DMS79 (cell line): ENCODE measurements at places on chromosomes 13 and 19.

GRCh38 chr19:31943778-31944177 is 401.6 kb upstream of the ZNF507 start:
- DNase-seq = no peak

GRCh38 chr13:114152285-114152645 is 19.8 kb upstream of the RASA3 start:
- no peak for DNase-seq

DNA sequence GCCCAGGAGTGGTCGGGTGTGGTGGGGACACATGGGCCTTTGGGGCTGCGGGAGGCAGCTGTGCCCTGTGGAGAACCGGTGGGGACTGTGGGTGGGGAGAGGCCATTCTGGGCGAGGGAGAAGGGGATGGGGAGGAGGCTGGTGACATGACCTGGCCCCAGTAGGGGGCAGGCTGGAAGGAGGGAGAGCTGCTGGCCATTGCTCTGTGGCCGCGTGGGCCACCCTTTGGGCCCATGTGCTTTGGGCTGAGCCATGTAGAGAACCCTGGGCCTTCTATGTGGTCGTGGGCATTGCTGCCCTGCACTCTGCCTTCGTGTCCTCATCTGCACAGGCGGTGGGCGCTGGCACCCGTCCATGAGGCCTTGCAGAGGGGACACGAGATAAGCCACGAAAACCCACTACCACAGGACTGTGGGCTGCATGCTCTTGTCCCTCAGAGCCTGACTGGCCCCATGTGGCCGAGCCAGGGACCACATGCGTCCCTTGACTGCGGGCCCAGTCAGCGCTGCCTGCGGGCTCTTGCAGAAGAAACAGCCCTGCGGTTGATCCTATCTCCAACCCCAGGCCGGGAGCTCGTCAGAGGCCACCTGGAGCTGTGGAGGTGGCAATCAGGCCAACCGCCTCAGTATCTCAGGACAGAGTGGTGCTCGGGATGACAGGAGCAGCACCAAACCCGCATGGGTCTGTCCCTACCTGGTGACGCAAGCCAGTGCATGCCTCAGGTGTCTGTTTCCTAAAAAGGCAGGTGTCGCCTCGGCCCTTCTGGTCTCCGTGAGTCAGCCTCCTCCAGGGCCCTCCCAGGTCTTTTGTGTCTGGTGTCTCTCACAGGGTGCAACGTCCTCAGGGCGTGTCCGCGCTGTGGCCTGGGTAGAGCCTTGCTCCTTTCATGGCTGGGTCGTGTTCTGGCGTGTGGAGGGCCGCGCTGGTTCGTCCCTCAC is 14.3 kb downstream of the FZR1 start:
- DNase-seq = no peak

- DNase-seq = no peak
Observed at GRCh38 chr13:114111577-114111976, 20.8 kb downstream of the RASA3 start.

DNA sequence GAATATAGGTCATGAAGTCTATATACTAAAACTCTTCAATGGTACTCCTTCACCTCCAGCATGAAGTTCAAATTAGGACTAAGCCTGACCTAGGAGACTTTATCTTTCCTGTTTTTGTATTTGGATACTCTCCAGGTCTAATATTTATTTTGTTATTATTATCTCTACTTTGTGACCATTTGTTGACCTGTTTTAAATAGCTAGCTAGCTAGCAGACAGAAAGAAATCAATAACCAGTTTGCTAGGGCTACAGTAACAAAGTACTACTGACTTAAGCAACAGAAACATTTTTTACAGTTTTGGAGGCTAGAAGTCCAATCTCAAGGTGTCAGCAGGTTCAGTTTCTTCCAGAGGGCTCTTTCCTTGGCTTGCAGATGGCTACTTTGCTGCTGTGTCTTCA is 15.1 kb upstream of the DACH1 start:
- no peak for DNase-seq
